ENCODE measurements at places on chromosomes 2 and 18.

DNA sequence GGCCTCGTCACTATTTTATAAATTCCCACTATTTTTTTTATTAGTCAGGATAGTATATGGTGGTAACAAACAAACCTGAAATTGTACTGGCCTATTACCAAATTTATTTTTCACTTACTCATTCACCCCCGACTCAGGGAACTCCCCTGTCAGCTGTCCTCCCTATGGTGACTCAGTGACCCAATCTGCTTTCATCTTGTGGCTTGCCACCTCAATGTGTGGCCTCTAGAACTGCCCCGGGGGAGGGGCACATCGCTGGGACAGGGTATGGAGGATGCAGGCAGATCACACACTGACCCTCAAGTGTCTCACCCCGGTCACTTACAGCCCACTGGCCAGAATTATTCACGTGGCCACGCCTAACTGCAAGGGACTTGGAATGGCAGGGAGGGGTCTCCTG lies 71.6 kb downstream of the ACTR2 start:
- no peak for DNase-seq

- DNase-seq, result peak; percentile 37
These were observed 37.9 kb downstream of the B4GALT6 start for GRCh38 chr18:31646332-31647126.

- no peak for DNase-seq
These were observed 141.1 kb downstream of the EN1 start for GRCh38 chr2:118706371-118706770.

DNA sequence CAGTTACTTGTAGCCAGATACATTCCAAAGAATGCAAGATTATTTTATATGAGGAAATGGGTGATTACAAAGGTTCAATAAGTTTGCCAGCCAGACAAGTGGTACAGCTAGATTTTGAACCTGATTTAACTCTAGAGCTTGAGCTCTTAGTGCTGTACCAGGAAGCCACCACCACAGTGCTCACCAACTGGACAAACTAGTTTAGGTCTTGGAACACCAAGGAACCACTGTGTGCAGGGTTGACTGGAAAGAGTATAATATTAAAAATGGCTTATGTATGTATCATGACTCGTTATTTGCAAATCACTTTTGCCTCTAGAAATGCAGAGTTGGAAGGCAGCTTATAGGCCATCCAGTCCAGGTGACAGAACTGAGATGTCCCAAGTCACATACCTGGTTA lies 177.2 kb downstream of the TXNL1 start:
- DNase-seq, result no peak

DNA sequence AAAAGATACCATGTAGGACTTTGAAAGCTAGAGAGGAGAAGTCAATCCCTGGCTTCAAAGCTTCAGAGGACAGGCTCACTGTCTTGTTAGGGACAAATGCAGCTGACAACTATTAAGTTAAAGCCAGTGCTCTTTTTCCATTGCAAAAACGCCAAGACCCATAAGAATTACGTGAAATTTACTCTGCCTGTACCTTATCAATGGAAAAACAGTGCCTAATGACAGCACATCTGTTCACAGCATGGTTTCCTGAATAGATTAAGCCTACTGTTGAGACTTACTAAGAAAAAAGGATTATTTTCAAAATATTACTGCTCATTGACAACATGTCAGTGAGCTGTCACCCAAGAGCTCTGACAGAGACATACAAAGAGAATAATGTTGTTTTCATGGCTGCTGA lies 52.9 kb downstream of the ANKRD12 start:
- DNase-seq, result no peak

DNA sequence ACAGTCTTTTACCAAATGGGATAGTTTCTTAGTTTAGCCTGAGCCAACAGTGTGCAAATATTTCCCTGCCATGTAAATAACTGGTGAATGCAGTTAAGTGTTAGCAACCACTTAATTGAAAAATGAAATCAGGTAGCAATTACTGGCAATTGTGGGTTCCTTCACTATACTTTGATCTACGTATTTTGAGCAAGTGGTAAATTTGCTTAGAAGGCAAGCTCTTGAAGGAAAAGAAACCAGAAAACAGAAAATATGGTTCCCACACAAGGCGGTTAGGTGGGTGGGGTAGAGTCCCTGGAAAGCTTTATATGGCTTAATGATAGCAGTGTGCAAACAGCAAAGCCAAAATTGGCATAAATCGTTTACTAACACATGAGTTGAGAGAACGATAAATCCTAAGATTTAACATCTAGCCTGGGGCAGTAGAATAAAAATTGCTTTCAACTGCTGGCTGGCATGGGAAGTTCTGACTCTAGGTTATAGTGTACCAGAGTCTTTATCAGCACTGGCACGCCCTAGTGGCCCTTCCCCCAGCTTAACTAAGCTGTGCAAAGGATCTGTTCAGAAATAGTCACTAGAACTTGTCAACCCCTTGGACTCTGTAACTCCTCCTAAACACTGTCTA lies 17.0 kb downstream of the SLC9A2 start:
- no peak for DNase-seq

GRCh38 chr2:112159454-112159921 lies 21.3 kb downstream of the FBLN7 start:
- no peak for DNase-seq

DNA sequence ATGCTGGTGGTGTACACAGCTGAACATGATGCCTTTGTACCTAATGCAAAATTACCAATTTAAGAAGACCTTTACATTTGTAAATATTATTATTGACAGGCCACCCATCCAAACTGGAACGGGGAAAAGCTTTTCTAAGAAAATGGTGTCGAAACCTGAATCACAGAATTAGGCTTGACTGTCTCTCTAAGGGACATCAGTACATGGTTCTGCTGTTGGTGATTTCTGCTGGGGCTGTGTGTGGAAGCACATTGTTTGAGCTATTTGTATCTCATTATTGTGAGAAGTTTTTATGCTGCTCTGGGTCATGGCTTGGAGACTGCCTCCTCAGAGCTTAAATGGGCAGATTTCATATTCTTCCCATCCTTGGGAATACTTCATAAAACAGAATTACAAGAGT lies 420.9 kb upstream of the POU3F3 start:
- DNase-seq, result no peak

- DNase-seq, result no peak
These were observed 4.0 kb upstream of the SLC35F5 start for GRCh38 chr2:113760400-113760799.

All from Kasumi-1 (cell line).